ENCODE measurements at places on chromosomes 2 and 18.

DNA sequence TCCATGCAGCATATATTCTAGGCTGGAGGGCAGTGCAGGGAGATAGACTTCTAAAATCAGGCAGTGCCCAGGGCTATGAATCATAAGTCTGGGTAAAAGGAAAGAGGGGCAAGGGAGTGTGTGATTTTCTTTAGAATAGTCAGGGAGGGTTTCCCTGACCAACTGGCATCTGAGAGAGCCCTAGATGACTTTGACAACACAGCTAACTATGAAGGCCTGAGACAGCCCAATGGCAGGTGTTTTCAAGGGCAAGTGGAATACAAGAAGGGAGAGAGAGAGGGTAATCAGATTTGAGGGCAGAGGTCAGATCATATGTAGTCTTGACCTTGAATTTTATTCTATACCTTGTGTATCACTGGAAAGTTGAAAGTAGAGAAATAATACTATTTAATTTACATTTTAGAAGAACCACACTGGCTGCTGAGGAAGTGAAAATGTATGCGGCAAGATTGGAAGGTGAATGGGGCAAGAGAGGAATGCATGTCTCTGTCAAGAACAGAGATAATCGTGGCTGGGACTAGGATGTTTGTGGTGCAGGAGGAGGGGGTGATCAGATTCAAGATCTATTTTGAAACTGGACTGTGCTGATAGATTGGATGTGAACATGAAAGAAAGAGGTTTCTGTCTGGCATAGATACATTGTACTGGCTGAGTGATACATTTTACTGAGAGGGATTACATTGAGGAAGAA lies 1.9 kb upstream of the ITGB6 start:
- DNase-seq: no peak

- DNase-seq: no peak
Measured at GRCh38 chr18:59159986-59160385, 20.3 kb downstream of the SEC11C start.

DNA sequence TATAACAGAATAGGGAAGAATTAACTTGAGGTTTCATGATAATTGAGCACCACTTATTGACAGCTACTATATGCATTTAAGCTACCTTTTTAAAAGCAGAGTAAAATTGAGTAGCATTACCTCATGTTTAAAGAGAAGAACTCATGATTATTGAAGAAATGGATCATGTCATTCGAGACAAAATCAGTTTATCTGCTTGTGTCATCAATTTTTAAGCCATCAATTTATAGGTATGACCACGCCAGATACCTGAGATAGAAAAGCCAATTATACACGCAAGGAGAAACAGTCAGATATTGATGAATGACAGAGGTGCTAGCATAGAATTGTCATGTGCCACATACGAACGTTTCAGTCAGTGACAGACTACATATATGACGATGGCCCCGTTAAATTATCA lies 28.4 kb downstream of the DSG2 start:
- DNase-seq: no peak

DNA sequence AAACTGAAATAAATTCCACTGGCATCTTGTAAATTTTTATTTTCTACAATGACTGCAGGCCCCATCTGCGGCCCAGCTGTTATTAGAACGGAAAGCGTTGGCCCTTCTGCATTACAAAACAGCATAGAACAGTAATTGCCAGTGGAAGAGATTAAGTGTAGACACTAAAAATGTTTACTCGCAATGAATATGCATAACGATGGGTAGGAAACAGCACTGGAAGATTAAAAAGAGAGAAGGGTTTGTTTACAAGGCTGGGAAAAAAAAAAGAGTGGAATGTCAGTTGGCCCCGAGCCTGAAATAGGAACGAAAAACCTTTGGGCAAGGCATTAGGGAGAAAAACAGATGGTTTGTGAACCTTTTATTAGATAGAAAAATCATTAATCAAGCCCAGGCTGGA lies 275.9 kb upstream of the TCF4 start:
- DNase-seq: peak; percentile 45

Measured in fibroblast of skin of scalp (primary cell).